ENCODE measurements at places on chromosomes 6 and 20. TPM values are rescaled to one million over a fixed set of nuclear protein-coding genes. Genes with fewer than 3 reads are reported as not detected.

DNA sequence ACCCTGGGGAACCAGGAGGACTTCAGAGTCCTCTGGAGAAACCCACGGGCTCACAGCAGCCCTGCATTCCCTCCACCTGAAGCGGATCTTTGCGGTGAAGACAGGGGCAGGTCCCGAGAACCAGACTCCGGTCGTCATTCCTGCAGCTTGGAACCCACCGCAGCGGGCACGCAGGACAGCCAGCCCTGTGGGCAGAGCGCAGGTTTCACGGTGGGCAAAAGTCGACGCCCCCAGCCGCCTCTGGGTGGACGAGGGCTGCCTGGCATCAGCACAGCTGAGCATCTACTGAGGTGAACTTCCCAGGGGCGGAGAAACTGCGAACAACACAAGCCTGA, 118.3 kb downstream of the PSMB1 start:
- H3K4me1 ChIP-seq = no peaks in the 10 kb centered on the region
- no peak for DNase-seq
- peaks cover 3% of the 10 kb centered on the region for H3K27me3 ChIP-seq
- H3K36me3 ChIP-seq = no peaks in the 10 kb centered on the region
- H3K27ac ChIP-seq = no peak overlapping the region

GRCh38 chr6:35050757-35051330, 90.3 kb downstream of the TCP11 start:
- no peaks in the 10 kb centered on the region for H3K36me3 ChIP-seq
- H3K4me1 ChIP-seq = peaks cover 19% of the 10 kb centered on the region
- DNase-seq = no peak
- H3K27me3 ChIP-seq = no peaks in the 10 kb centered on the region

- no peaks in the 10 kb centered on the region for H3K27me3 ChIP-seq
- H3K4me1 ChIP-seq = no peaks in the 10 kb centered on the region
- peak; percentile 40 for DNase-seq
- peak overlapping the region; percentile 70 for H3K4me3 ChIP-seq
- no peaks in the 10 kb centered on the region for H3K36me3 ChIP-seq
- peak overlapping the region; percentile 97 for H3K27ac ChIP-seq
Observed at GRCh38 chr6:113860181-113860955, 3.2 kb downstream of the MARCKS start.

- H3K27me3 ChIP-seq = no peaks in the 10 kb centered on the region
- no peak overlapping the region for H3K4me3 ChIP-seq
- H3K36me3 ChIP-seq = no peaks in the 10 kb centered on the region
- H3K27ac ChIP-seq = peak overlapping the region; percentile 85
- H3K4me1 ChIP-seq = no peaks in the 10 kb centered on the region
Observed at GRCh38 chr6:148263961-148264360, 78.7 kb upstream of the SASH1 start.

- DNase-seq = no peak
- no peak overlapping the region for H3K4me3 ChIP-seq
- no peaks in the 10 kb centered on the region for H3K4me1 ChIP-seq
- H3K27ac ChIP-seq = no peak overlapping the region
- H3K27me3 ChIP-seq = no peaks in the 10 kb centered on the region
Observed at GRCh38 chr6:136235233-136235564, 14.9 kb downstream of the MTFR2 start.

DNA sequence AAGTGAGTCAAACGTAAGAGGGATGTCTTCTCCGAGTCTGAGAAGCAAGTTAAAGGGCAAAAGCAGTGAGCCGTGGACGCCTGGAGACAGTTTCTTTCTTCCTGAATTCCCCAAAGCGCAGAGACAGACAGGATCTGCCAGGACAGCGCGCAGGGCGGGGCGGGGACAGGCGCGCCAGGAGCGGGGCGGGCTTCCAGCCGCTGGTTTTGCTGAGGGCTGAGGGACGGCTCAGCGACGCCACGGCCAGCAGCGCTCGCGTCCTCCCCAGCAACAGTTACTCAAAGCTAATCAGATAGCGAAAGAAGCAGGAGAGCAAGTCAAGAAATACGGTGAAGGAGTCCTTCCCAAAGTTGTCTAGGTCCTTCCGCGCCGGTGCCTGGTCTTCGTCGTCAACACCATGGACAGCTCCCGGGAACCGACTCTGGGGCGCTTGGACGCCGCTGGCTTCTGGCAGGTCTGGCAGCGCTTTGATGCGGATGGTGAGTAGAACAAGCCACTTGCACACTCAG, at the start of gene SCGN:
SCGN (plus strand) TSS at position 209 of the 509 bp plus-strand sequence; CDS start at position 398, 189 bp downstream.
- no peaks in the 10 kb centered on the region for H3K27me3 ChIP-seq
- H3K36me3 ChIP-seq = no peaks in the 10 kb centered on the region
- no peak within 1 kb of the TSS for H3K4me3 ChIP-seq

GRCh38 chr20:44017905-44018258, 103.2 kb downstream of the TOX2 start:
- no peak for DNase-seq
- H3K36me3 ChIP-seq = no peaks in the 10 kb centered on the region
- peaks cover 36% of the 10 kb centered on the region for H3K27me3 ChIP-seq
- no peak overlapping the region for H3K27ac ChIP-seq
- H3K4me3 ChIP-seq = no peak overlapping the region

The KHDC1L gene
- total RNA-seq = not detected

The ADGRF1 gene
- not detected for total RNA-seq

The TRIM31 gene
- not detected for total RNA-seq

The SNPH gene
- 3.5 TPM for total RNA-seq
